Kidney tubule cell (primary cell): ENCODE measurements at places on chromosomes 3 and 15.

DNA sequence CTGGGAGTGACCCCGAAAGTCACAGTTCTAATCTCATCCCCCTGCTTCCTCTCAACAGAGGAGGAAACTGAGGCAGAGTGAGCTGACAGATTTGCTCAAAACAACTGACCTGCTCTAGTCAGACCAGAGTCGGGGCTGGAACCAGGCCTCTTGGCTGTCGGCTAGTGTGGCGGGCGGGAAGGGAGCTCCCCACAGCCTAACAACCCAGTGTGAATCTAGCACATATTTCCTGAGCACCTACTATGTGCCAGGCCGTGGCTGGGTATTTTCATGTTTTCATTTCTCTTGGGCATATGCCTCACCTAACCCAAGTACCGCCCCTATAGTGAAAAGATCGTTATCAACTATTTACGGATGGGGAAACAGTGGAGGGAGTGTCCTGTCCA lies 27.2 kb downstream of the GRIP2 start:
- no peak for DNase-seq

DNA sequence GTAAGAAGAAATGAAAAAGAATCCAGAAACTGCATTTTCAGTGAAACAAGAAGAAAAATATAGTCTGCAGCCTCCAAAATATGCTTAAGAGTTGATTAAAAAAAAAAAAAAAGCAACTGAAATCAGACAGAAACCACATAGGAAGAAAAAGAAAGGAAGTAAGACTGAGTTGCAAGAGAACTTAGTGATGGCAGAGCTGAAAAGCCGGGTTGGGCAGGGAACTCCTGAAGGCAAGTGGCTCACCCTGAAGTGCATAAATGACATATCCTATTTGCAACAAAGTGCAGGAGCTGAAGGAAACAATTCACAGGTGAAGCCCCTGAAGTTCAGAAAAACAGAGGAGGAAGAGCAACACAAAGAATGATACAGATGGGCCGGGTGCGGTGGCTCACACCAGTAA lies 108.8 kb upstream of the SLC25A36 start:
- DNase-seq: no peak

GRCh38 chr3:196639483-196640296 lies at the start of gene NRROS:
NRROS (plus strand) TSS chr3:196639694; CDS start chr3:196654540, 14,846 bp downstream.
- peak; percentile 44 for DNase-seq

GRCh38 chr3:50651445-50651844 lies 23.3 kb upstream of the DOCK3 start:
- DNase-seq: no peak

DNA sequence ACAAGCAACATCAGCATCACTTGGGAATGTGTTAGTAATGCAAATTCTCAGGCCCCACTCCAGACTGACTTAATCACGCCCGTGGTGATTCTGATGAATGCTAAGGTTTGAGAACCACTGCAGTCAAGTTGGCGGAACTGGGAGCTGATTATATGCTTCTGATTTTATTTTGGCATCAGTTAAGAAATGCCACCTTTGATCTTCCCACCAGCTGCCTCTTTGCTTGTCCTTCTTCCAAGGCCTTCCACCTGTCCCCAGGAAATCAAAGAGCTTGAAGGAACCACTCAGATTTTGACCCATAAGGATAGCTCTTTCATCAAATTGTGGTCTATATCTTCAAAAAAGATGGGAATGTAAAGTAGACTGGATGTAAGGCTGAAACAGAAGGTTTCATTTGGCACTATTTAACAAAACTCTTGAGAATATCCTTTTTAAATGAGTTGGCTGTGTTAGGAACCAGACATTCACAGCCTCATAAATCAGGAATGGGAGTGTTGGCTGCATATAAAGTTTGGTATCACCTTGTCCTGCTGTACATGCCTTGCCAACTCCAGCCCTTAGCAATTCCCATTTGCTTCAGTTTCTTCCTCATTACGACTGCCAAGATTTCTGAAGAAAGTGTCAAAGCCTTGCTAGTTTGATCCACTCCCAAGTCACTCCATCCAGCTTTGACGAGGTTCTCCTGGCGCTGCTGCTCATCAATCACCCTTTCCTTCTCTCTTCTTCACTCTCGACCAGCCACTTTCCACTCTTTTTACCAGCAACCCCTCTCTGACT lies 125.8 kb upstream of the NPHP3 start:
- DNase-seq: no peak

- DNase-seq: no peak
Measured at GRCh38 chr15:92941668-92942067, 41.5 kb downstream of the CHD2 start.

- DNase-seq: no peak
Measured at GRCh38 chr3:122773944-122774509, 19.6 kb downstream of the HSPBAP1 start.

- peak; percentile 30 for DNase-seq
Measured at GRCh38 chr3:118808723-118809122, 225.9 kb downstream of the IGSF11 start.

DNA sequence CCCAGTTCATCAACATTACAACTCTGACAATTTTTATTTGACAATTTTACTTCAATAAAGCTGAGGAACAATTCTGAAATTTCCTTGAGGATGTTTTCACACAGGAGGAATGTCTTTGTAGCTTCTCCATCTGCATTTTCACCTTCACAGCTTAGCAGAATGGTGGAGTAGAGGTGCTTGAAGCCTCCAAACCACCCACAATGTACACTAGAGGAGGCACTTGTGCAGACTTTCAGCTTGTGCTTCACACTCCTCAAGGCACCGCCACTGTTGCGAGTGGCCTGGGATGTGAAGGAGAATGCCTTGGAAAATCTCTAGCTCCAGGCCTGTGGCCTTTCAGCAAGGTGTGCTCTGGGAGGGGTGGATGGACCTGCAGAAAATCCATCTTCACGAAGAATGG lies 181.9 kb downstream of the EPHB1 start:
- DNase-seq: no peak

DNA sequence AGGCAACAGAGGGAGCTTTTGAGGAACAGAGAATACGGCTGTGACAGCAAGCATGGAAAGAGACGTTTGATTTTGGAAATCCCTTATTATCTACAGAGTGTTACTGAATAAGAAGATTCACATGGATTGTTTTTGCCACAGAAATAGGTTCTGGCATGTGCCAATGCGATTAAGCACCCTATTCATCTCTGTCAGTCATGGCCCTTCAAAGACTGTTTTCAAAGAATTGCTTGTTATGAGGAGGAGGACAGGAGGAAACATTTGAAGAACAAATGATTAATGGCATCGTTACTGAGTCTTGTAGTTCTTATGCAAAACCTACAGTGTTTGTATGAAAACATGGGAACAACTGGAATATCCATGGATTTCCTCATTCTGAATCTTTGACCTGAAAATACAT lies 86.2 kb downstream of the EPHA6 start:
- DNase-seq: no peak

GRCh38 chr15:20358779-20359414 lies 182.7 kb downstream of the GOLGA6L6 start:
- DNase-seq: no peak

- no peak for DNase-seq
Measured at GRCh38 chr3:31371484-31372177, 161.1 kb upstream of the STT3B start.

DNA sequence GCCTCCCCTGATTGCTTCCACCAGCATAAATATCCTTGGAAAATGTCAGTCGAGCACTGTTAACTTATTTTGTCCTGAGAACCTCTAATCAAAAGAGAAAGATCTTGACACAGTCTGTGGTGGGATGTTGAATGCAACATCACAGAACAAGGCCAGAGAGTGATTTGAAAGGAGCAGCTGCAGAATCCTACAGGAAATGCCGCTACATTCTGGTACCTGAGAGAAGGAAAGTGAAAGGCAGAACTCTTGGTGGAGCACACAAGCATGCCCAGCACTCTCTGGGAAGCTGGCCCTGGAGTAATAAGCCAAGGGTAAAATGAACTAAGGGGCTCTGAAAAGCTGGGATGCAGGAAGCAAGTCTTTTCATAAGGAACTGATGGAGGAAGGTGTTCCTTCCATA lies 75.8 kb downstream of the CBLB start:
- DNase-seq: no peak

DNA sequence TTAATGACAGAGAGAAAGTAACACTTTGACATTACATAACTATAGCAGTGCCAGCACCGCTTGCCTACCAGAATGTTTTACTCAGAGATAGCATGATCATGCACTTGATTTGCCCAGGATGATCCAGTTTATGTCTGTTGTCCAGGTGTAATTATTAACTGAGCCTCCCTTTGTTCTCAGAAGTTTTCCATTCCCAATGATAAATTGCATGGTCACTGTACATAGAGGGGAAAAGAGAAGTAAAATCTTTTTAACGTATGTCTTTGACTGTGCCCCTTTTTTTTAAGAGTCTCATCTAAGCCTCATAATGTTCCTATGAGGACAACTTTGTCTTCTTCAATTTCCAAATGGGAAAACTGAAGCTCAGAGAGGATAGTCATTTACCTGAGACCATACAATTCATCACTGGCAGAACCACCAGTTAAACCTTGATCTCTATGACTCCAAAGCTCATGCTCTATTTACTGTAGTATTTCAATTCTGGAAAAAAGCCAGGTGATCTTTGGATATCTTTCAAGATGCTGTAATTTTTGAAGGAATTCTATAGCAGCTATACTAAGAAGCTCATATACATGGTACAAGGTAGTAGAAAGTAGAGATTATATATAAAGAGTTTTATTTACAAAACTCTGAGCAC lies 25.1 kb downstream of the C3orf85 start:
- peak; percentile 69 for DNase-seq

DNA sequence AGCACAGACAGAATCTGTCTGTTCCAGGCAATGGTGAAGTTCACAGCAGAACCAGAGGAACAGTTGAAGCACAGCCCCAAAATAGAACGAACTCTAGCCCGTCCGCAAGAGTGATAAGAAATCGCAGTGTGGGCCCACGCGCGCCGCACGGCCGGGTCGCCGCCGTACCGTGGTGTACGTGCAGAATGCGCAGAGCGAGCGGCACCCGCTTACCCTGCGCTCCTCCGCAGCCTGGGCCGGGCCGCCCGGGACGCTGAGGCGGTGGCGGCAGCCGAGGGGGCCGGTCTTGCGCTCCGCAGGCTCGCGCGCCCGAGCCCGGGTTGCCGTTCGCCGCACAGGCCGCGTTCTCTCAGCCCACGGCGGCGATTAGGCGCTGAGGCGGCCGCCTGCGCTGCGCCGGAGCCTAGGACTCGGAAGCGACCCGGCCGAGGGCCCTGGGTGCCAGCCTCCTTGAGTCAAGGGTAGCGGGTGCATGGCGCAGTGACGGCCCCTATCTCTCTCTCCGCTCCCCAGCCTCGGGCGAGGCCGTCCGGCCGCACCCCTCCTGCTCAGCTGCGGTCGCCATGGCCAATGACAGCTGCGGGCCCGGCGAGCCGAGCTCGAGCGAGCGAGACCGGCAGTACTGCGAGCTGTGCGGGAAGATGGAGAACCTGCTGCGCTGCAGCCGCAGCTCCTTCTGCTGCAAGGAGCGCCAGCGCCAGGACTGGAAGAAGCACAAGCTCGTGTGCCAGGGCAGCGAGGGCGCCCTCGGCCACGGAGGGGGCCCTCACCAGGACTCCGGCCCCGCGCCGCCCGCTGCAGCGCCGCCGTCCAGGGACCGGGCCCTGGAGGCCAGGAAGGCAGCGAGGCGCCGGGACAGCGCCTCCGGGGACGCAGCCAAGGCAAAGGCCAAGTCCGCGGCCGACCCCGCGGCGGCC lies 20.5 kb downstream of the WDR73 start:
- DNase-seq: peak; percentile 71

DNA sequence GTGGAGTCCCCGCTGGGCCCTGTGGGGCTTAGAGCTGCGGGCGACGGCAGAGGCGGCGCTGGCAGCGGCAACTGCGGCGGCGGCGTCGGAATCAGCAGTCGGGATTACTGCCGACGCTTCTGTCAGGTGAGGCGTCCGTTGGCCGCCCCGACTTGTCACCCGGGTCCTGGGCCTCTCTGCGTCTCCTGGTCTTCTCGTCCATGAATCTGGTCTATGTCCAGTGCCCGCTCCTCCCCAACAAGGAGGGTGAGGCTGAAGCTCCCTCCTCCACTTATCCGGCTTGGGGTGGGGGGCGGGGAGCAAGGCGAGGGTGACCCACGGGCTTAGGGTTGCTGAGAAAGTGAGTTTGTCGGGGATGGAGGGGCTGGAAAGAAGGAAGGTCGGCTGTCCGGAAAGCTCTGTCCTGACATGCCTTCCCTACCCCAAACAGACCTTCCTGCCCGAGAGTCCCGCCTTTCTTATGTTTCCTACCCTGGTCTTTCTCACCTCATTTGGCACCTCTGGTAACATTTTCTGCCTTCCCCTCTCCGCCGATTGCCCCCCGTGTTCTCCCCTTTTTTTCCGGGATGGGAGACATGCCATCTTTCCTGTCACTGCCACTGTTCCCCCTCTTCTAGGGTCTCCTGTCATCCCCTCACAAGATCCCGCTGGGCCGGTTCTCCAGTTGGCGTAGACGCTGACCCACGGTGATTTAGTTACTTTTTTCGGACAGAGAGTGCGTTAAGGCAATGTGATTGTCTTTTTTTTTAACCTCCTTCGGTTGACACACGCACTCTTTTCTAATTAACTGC lies 520 bp downstream of the ZNF654 start:
- no peak for DNase-seq

DNA sequence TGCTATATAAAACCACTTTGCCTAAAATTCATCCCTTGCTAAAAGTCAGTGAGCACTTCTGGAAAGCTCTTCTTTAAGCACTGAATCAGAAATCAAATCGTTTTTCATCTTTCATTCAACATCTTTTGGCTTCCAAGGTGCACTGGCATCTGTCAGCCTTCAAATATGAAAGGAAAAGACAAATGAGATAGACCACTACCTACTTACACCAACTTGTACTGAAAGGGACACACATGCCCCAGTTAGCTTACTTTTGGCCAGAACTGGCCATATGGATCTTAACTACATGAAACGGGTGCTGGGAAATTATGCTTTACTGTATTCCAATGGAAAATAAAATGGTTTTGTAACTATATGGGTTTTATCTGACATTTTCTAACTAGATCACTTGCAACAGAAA lies 332.0 kb upstream of the ARPP21 start:
- no peak for DNase-seq

DNA sequence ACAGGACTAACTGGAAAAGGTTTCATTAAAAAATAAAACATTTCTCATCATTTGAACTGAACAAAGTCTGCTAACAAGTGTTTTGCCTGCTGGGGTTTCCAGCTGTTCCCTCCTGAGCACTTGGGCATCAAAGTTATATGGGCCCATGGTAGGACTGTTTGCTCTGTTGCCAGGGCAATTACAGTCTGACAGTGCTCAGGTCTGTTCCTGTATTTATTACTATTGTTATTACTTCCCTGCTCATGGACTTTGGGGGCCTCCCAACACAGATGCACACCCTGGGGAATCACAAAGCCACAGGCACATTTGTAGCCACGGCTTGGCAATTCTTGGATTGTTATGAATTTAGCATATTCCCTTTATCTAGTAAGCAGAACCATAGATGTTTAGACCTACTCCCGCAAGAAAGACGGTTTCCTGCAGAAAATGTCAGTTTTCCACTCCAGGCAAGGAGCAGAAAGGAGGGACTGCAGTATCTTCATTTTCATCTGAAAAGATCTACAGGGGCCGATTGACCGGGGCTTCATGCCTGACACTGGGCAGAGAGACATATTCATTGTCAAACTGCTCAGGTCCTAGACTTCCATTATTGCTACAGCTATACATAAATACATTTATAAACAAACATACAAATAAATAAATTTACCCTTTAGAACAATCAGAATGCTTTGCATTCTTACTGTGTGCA lies 580.2 kb downstream of the AGBL1 start:
- no peak for DNase-seq

- peak; percentile 87 for DNase-seq
Measured at GRCh38 chr3:89025185-89025584, 82.2 kb upstream of the EPHA3 start.

GRCh38 chr15:81911022-81911971 lies 134.5 kb downstream of the MEX3B start:
- no peak for DNase-seq

GRCh38 chr3:15009167-15009566 lies 55.9 kb downstream of the MRPS25 start:
- peak; percentile 60 for DNase-seq

- DNase-seq: no peak
Measured at GRCh38 chr3:127823426-127823857, 1.1 kb upstream of the MGLL start.
